ENCODE measurements at places on chromosomes 7 and 10.

GRCh38 chr10:71783917-71784678, 10.8 kb upstream of the VSIR start:
- DNase-seq, result no peak

DNA sequence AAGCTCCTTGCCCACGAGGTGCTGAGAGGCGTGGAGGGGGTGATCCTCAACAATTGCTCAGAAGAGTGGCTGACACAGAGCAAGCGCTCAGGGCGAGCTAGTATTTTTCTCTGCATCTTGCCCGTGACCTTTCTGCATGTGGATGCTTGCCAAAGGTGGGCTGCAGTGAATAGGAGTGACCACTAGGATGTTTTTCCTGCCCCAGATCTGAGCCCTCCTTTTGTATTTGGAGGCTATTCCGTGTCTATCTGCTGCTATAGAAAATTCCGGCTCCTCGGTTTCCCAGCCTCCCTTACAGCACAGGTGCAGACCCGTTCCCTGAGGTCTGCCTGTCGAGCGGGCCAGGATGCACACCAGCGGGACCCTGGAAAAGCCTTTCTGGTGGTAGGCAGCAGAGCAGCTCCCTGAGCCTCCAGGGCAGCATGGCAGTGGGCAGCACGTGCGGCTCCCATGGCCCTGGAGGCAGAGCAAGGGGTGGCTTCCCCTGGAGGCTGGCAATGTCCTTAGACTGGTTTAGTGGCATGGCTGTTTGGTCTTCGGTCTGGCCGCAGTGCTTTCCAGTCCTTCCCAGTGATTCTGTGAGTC, 145.1 kb upstream of the PCBD1 start:
- no peak for DNase-seq

DNA sequence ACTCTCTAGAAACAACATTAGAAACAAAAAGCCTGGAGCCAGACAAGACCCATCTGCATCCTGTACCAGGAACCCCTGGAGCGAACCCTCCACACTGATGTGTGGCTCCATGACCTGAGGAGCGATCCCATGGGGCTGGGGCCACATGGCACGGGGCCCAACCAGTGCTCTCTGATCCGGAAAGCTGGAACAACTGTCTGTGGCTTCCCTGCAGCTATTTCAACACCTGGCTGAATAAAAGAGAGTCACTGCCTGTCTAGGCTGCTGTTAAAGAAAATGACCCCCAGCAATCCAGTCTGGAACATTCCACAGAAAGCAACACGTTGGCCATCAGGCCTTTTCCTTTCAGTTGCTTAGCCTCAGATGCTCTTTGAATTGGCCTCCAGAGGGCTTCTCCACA, 20.9 kb downstream of the UROS start:
- DNase-seq, result no peak

DNA sequence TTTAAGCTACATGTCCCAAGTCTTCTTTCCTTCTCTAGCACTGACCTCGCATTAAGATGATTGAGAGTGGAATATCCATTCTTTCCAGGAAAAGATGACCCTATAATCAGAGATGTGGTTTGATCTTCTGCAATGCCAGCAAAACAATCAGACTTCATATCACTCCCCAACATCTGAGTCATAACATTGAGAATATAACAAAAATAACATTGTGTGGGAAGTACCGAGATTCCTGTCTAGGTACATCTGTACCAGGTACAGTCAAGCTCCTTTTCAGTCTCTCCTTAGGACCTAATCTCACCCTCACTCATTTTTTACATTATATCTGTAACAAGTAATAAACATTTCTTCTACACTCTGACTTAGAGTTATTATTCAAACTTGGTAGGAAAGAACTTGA, 201.6 kb downstream of the LRRTM3 start:
- DNase-seq, result no peak

DNA sequence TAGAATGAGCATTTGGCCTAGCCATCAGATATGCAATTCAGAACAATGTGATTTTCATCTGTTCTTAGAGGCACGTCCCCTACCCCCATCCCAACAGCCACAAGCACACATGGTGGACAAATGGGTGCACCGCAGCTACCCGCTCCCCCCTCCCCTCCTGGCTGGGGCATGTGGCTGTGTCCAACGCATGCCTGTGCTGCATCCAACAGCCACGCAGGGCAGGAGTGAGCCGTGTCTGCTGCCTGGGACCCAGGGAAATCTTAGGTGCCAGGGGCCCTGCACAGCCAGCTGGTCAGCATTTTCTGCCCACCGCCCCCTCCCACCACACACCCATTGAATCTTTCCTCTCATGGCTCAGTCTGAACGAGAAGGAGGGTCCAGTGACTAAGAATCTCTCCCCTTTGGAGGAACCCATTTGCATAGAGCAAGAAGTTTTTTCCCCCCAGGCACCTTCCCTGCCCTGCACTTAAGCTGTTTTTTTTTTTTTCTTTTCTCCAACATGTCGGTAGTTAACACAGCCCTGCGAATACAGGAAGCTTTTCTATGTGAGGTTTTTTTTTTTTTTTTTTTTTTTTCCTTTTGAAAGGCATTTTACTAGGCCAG, 138.9 kb downstream of the WDR11 start:
- no peak for DNase-seq

GRCh38 chr10:131955591-131956340, 26.0 kb downstream of the BNIP3 start:
- DNase-seq, result no peak

GRCh38 chr10:4786043-4786839, 39.8 kb upstream of the AKR1E2 start:
- DNase-seq, result no peak

DNA sequence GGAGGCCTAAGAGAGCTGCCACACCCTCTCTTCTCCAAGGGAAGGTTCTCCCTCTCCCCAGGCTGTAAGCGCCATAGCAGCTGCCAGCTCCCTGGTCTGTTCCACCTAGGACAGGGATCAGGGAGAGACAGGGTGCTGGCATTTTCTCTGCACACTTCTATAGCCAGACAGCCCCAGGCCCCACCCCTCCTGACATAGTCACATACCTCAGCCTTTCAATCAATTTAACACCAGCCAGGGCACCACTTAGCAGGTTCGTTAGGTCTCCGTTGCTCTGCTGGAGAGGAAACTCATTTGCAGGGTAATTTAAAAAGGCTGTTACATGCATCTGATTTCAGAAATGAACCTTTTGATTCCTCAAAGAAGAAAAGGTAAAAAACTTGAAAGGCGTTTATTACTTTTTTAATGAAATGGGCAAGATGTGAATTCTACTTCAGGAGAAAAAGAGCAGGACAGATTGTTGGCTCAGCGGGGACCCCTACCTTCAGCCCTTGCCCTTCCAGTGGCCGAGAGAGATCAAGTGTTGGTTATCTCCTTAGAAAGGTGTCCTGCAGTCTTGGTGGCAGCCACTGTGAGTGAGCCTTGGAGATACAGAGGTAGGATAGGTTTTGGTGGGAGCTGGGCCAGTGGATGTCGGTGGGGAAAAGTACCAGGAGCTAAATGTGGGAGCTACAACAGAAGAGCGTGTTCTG, 180.5 kb upstream of the GALNT17 start:
- no peak for DNase-seq

GRCh38 chr7:104929921-104930320, 84.1 kb upstream of the KMT2E start:
- DNase-seq, result no peak

- peak; percentile 42 for DNase-seq
These were observed 399.5 kb upstream of the ANKRD30A start for GRCh38 chr10:36725581-36726520.

GRCh38 chr10:31972519-31973041, 43.9 kb upstream of the ARHGAP12 start:
- peak; percentile 95 for DNase-seq

GRCh38 chr7:139594911-139595476, 71.5 kb downstream of the CLEC2L start:
- DNase-seq, result no peak

GRCh38 chr10:132245056-132245455, 58.3 kb downstream of the DPYSL4 start:
- no peak for DNase-seq

DNA sequence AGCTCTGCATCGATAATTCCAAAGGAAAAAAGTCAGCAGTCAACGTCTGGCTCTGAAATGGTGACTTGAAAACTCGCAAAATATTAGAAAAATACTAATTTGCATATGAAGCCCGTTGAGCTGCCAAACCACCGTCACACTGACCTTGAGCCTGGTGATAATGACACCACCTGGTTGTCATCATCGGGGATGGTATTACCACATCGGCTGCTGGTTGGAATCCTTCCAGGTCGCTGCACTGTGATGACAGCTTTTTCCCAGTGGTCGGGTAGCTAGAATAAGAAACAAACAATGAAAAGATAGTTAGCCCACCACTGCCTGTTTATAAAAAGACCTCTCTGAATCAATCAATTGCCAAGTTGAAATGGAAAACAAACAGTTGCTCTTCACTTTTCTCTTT, 41.6 kb downstream of the LAMB1 start:
- no peak for DNase-seq

DNA sequence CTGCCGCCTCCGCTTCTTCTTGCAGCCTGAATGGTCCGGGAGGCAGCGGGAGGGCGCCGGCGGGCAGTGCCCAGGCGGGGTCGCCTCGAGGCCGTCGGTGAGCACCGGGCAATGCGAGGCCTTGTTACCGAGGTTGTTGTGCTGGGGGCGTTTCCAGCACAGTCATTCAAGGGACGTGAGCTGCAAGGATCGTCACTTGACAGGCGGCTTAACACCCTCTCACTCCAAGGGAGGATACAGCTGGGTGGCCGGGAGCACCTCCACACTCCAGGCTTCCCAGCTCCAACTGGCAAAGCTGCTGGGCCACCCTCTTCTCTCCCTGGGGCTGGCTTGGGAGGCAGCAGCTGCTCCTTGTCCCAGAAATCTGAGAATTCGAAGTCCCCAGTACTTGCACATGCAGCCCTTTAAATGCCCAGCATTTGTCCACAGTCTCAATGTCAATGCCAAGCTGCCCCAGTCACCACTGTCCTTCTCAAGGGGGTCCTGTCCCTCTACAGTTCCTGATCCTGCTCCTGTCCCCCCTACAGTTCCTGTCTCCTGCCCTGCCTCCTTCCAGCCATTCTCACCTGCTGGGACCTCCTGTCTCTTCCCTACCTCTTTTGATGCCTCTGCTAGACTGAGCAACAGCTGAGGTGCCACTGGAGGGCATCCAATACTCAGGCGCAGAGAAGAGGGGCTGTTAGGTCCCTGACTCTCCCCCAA, 4.4 kb upstream of the HOXA11 start:
- no peak for DNase-seq

GRCh38 chr10:121243609-121244241, 354.5 kb downstream of the FGFR2 start:
- DNase-seq, result no peak

DNA sequence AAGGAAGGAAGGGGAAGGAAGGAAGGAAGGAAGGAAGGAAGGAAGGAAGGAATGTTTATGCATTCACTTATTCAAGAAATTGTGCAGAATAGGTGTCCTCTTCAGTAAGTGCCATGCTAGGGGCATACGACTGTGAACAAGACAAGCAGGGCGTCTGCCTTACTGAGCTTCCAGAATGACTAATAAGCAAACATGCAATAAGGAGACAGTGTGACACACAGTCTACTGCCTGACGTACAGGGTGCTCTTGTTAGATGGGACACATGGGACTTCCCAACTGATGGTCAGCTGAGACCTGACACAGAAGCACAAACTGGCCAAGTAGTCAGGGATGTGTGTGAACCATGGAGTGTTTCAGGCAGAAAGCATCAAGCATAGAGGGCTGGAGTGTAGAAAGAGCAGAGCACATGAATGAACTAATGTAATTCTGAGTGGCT, 18.2 kb downstream of the DNAJC12 start:
- DNase-seq, result no peak

- no peak for DNase-seq
These were observed 36.3 kb upstream of the SH2D4B start for GRCh38 chr10:80501381-80501912.

GRCh38 chr7:73741600-73741999, 3.0 kb upstream of the ABHD11 start:
- DNase-seq, result no peak

GRCh38 chr10:91340613-91341362, 69.4 kb upstream of the HECTD2 start:
- DNase-seq, result peak; percentile 39

DNA sequence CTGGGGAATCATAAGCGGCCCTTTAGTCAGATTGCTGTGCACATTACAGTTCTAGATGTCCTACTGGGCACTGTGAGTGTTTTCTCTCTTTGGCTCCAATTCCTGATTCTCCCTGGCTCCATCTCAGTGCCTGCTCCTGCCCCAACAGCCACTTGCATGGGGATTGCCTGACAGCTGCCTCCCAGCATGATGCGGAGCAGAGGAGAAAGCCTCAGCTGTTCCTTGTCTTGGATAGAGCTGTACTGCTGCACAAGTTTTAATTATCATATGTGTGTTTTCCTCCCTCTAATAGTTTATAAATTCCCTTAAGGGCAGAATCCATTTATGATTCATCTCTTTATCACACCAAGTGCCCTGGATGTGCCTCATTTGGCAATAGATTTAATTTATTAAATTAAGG, 285.8 kb upstream of the COBL start:
- no peak for DNase-seq

- DNase-seq, result no peak
These were observed 62.7 kb upstream of the CREB5 start for GRCh38 chr7:28349637-28350036.

DNA sequence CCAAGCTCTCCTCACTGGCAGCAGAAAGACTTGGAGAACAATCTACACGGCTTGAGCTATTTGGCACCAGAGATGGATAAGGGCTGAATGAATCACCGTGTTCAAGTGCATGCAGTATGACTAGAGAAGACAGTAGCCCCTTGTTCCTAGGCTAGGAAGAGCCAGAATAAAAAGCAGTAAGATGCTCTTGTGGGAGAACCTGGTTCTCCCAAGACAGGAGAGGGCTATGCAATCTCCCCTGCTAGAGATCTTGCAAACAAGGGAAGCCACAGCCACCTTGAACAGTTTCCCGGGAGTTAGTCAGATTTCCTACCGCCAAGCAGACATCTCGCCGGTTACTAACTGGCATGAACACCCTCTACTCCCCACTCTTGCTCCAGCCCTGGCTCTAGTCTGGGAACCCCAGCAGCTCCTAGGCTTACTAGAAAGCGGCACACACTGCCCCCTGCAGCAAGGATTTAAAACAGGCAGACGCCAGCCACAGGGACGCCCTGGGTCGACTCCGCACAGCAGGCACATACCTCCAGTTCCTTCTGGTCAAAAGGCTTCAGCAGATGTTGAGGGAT, 107.3 kb downstream of the SMURF1 start:
- DNase-seq, result no peak

DNA sequence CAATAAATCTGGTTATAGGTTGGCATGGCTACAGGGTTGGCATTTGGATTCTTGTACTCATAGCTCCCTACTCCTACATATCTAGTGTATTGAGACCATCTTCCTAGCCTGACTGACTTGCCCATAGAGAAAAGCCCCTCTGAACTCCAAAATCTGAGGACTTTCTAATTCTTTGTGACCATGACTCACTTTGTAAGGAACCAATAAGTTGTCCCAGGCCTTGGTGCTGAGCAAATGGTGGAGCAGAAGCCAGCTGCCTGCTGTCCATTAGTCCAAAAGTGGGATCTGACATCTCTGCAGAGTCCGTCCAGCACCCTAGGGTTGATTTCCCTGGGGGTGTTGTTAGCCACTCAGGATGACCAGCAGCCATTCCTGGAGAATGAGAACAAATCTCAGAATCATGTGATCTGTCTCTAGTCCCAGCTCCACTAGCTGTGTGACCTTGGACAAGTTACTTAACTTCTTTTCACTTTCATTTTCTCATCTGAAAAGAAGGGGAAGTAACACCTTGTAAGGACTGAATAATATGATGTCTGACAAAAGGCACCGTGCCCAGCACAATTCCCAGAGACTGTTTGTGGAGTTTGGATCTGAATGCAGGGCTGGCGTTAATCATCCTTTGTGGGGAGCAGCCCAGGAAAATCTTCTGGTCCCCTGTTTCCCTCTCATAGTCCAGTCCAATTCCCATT, 44.1 kb downstream of the MTURN start:
- peak; percentile 51 for DNase-seq

- no peak for DNase-seq
These were observed 235.5 kb upstream of the INHBA start for GRCh38 chr7:41938371-41938770.
